Stimulated activated CD8-positive, alpha-beta memory T cell treated with anti-CD3 and anti-CD28 coated beads, Interleukin-4, amount 100 ng/mL, for 24 hours (primary cell): ENCODE measurements at places on chromosomes 11 and 22.

GRCh38 chr11:72736452-72737069, 15.6 kb downstream of the ARAP1 start:
- DNase-seq = peak; percentile 45

DNA sequence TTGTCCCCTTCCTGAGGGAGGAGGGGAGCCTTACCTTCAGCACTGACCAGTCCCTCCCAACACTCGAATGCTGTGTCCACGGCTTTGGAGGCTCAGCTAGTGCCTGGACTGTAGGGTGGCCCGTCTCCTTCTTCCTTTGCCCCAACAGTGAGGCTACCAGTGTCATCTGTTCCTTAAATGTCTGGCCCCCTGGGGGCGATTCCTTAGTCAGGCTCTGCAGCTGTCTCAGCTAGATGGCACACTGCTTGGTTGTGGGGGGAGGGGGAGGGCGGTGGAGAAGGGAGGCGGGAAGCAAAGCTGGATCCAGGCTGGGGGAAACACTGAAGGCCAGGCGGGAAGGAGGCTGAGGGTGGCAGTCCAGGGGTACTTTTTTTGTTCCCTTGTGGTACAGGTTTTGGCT, at the start of gene IGSF22:
Gene IGSF22 (minus strand): TSS at position 149 of the 400 bp plus-strand sequence. CDS start 1,952 bp downstream, outside the sequence.
- no peak for DNase-seq

- no peak for DNase-seq
Measured at GRCh38 chr11:92869716-92870115, 99.7 kb upstream of the MTNR1B start.

DNA sequence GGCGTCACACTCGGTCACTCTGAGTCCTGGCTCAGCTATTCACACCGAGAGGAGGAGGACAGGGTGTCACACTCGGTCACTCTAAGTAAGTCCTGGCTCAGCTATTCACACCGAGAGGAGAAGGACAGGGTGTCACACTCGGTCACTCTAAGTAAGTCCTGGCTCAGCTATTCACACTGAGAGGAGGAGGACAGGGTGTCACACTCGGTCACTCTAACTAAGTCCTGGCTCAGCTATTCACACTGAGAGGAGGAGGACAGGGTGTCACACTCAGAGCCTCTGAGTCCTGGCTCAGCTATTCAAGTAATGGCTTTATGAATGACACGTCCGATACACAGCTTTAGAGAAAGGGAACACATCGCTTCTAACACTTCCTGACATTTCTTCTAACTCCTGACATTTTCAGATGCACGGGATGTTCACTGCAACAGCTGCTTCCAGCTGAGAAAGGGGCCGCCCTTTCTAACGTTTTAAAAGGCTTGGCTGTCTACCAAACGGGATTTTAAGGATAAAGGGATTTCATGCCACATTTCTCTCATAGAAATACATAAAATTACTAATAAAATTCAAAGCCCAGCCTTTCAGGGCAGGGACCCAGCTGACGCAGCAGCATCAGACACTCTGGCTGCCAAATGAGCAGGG, 28.1 kb downstream of the DRD4 start:
- no peak for DNase-seq

- no peak for DNase-seq
Measured at GRCh38 chr11:128884054-128884453, 7.1 kb upstream of the KCNJ5 start.

DNA sequence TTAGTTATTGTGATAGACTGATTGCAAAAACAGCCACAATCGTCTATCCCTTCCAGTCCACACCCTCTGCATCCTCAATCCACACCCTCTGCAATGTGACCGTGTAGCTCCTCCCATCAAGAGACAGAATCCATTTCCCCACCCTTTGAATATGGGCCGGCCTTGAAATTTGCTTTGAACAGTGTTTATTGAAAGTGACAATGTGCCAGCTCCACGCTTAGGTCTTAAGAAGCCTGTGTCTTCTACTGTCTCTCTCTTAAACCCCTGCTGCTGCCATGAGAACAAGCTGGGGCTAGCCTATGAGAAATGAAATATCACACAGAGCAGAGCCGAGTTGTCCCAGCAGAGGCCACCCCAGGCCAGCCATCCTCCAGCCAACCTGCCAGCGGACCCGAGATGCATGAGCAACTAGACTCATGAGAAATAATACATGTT, 22.3 kb upstream of the MICAL2 start:
- DNase-seq = no peak

DNA sequence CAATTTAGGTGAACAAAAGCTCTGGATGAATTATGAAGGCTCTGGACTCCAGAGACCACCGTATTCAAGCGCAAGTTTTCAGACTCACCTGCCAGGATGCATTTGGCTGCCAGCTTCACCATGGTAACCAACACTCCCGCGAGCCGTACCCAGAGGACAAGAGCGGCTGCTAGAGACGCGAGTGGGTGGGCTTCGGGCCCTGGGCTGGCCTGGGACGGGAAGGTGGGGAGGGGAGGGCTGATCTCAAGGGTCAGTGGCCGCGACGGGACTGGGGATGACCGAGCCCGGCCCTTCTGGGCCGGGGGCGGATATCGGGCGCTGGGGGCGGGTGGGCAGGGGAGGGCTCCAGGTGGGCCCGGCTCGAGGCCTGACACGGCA, 344 bp downstream of the IFT27 start:
- DNase-seq = peak; percentile 21

DNA sequence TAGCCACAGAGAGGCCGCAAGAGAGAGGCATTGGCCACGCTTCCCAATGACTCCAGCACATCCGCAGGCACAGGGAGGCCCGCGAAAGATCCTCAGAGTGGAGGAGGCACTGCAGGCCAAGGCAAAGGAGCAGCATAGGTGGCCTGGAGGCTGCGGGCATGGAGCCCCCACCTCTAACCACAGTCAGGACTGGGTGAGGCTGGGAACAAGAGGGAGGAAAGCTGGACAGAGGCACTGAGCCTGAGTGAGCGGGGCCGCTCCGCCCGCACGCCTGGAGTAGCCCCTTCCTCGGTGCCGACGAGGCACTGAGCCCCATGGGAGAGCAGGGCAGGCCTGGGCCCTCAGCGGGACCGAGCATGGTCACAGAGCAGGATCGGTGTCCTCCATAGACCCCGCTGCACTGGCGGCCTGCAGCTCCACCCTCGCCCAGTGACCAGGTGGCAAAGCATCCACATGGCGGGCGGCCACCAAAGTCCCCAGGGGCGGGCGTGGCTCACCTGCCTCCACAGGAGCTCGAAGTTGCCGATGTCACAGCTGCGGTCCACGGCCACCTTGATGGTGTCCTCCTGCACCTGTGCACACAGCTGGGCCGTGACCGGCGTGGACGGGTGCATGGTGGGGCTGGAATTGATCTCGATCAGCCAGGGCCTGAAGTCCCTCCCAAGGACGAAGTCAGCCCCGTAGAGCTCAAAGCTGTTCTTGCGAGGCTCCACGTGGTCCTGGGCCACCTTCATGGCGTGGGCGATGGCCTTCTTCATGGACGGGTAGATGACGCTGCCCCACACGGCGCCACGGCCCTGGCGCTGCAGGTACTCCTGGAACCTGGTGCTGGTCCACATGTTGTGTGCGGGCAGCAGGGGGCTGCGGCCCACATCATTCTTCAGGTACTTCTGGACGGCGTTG, 18.9 kb upstream of the IL17REL start:
- DNase-seq = no peak

DNA sequence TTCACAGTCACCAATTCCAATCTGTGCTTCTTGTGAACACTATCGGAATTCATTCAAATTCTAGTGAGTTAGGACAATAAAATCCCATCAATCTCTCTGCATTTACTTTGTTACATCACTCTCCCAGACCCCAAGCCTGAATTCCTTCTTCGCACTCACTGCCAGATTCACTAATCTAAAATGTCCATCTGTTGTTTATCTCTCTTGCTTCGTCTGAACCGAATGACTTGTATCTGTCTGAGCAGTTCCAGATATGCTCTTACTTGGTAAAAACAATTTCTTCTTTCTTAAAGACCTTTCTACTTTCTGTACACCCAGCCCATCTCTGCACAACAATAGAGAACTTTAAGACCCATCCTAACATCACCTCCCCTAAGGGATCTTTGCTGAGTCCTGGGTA, 7.0 kb downstream of the MMP10 start:
- DNase-seq = no peak

DNA sequence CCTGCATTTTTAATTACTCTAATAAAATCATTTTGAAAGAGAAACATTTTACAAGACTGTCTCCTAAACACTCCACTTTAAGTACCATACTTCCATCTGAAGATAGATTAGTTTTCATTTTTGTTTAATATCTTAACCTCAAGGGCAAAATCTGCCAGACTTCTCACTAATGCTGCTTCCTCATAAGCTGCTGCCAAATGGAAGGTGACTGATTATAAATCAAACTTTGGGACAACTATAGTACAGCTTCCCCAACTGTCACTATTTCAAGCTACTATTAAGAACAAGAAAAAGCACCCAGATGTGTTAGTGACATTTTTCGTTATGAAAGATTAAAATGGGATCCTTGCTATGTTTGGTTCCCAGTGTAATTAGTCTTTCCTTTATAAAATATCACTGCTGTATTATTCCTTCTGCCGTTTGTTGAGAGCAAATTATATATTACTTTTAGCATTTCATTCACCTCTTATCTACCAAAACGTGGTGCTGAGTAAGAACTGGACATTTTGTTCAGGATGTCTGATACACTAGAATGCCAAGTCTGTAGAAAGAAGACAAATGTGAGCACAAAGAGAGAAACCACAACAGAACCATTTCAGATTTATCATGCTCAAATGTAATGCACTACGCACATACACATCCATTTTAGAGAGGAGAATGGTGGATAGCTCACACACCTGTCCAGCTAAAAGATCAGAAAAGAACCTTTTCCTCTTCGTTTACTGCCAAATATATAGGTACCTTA, 312.2 kb upstream of the C11orf87 start:
- no peak for DNase-seq

DNA sequence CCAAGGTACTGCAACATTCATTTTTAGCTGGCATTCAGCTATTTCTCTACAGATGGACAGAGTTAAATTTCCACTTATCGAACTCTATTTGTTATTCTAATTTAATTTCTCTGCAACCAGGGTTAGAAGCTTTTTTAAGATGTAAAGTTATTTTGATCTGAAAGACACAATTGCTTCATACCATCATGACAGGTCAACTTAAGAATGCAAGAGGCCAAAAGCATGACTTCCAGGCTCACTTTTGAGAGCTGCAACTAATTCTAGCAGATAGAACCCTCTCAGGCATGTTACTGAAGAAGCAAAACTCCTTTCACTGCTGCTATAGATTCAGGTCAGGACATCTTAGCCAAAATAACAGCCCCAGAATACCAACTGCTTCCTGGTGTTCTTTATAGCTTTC, 86.5 kb upstream of the GALNT18 start:
- DNase-seq = no peak

GRCh38 chr11:95498722-95499425, 267.9 kb upstream of the SESN3 start:
- DNase-seq = no peak

GRCh38 chr11:130146796-130147195, 12.8 kb upstream of the ST14 start:
- DNase-seq = no peak

DNA sequence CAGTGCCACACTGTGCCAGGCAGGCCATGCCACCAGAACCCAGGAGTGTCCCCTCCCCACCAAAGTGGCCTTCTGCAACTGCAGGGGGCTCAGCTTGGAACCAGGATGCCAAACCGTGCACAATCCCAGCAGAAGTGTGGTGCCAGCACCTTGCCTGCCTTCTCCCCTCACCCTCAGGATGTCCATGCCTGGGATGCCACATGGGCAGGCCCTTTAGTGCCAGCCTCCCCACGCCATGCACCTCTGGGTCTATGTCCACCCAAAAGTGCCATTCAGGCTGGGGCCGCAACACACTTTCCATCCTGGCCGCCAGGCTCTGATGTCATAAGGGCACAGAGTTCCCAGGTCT, 8.7 kb upstream of the TBC1D22A start:
- no peak for DNase-seq

- no peak for DNase-seq
Measured at GRCh38 chr22:23107487-23108248, 34.1 kb downstream of the RSPH14 start.

DNA sequence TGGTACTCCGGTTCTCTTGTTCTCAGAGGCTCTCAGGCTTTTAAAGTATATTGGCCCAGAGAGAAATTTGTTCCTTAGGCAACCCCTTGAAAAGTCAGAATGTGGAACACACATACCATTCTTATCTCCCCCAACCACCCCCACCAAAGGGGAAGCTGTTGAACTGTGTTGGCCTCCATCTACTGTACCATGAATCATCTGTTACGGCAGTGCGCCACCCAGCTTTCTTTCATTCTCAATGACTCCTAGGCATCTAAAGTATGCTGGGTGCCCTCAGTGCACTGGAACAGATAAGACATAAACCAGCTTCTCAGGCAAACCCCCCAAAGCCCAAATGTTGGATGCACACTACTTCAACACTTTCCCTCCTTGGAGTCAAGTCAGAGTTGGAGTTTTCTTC, 696.2 kb upstream of the TENM4 start:
- DNase-seq = no peak

DNA sequence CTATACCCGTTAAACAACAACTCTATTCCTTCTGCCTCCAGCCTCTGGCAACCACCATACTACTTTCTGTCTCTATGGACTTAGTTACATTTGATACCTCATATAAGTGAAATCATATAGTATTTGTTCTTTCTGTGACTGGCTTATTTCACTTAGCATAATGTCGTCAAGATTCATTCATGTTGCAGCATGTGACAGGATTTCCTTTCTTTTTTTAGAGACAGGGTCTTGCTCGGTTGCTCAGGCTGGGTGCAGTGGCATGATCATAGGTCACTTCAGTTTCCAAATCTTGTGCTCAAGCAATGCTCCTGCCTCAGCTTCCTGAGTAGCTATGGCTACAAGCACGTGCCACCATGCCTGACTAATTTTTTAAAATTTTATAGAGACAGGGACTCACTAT, 29.4 kb upstream of the SORL1 start:
- no peak for DNase-seq

- no peak for DNase-seq
Measured at GRCh38 chr11:6637871-6638270, 17.7 kb downstream of the DCHS1 start.

- DNase-seq = no peak
Measured at GRCh38 chr11:123041185-123041584, 20.8 kb downstream of the HSPA8 start.

DNA sequence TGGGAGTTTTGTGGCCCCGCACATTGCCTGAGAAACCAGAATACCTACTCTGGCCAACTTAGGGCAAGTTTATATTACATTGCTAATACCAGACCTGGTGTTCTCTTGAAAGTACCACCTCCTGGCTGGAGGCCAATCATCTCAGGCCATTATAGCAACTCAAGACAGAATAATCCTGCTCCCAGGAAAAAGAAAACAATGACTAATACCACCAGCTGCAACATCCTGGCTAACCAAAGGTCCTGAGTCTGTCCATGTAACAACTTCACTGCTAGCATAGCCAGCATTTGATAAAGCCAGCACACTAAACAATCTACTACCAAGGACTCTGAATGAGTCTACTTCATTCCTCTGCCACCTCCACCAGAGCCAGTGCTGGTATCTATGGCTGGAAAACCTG, 1298.7 kb upstream of the CNTN5 start:
- DNase-seq = no peak

DNA sequence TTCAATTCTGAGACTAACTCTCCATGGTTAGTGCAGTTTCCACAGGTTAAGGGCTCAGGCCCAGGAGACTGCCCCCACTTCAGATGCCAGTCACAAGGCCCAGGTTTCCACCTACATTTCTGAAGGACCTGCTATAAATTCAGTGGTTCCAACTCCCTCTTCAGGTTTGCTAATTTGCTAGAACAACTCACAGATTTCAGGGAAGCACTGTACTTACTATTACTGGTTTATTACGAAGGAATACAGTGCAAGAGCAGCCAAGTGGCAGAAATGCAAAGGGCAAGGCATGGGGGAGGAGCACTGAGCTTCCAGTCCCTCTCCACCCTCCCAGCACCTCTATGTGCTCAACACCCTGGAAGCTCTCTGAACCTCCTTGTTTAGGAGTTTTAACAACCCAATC, 39.3 kb upstream of the SPON1 start:
- no peak for DNase-seq
